ENCODE measurements at places on chromosomes 7 and 10.

GRCh38 chr10:62270020-62270419, 1.4 kb upstream of the RTKN2 start:
- no peak for DNase-seq

GRCh38 chr7:12653518-12653917, 33.9 kb upstream of the ARL4A start:
- no peak for DNase-seq

DNA sequence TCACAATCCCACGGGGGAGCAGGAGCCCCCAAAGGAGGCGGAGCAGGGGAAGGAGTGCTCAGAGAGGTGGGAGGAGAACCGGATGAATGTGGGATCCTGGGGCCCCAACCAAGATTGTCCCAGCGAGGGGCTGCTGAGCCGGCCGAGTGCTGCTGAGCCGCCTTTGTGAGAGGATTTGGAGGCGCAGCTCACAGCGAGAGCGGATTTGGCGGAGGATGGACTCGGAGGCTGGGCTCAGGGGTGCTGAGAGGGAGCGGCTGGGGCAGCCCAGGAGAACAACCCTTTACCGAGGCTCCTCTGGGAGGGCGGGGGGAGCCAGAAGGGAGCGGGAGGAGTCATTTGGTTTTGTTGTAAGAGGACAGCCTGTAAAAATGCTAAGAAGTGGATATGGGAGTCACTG, 23.0 kb downstream of the GHRHR start:
- DNase-seq = no peak

DNA sequence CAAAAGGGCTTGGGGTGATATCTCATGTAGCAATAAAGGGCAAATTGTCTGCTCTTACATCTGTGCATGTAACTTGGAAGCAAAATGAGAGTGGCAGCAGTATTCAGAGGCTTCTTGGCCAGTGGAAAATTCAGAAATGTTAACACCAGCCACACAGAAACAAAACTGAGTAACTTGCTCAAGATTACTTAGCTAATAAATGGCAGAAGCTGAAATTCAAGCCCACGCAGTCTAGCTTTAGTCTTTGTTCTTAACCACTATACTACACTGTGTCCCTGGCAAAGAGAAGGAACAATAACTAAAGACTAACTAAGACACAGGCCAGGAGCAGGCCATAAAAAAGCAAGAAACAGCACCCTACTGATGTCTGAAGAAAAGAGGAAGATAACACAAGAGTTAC, 185.9 kb upstream of the ASAH2 start:
- DNase-seq = no peak

- DNase-seq = no peak
Observed at GRCh38 chr10:6881987-6882386, 301.9 kb upstream of the PRKCQ start.

- DNase-seq = no peak
Observed at GRCh38 chr7:155856656-155857055, 44.4 kb upstream of the SHH start.

GRCh38 chr7:158973440-158973839, 117.1 kb downstream of the DYNC2I1 start:
- DNase-seq = peak; percentile 24

- DNase-seq = no peak
Observed at GRCh38 chr7:36809510-36809909, 85.2 kb upstream of the AOAH start.

DNA sequence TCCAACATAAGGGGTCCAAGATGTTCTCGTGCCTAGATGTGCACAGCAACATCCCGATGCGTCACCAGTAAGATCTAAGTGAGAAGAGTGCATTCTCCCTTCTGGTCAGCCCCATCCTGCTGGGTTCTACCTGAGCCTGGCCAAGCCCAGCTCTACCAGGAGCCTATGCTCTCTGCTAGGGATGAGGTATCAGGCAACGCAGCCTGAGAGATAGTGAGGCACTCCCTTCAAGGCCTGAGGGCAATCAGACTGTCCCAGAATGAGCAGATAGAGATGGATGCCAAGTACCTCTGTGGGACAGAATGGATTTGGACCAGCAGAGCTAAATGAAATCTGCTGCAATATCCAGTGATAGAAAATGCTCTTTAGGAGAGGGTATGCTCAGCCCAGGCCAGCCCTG, 26.7 kb downstream of the DDC start:
- no peak for DNase-seq

DNA sequence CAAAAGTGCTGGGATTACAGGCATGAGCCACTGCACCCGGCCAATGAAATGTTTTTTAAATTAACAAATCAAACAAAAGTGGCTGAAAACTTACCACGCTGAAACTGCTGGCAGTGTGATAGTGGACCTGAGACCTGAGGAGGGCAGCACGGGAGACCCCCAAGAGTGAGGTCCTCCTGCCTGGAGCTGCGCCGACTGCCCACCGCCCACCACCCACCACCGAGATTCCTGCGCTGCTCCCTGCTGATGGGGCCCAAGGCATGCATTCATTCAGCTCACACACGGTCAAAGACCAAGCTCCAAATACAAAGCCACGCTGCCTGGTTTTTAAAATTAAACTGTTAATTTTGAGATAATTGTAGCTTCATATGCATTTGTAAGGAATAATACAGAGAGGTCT, 16.4 kb upstream of the LARP4B start:
- DNase-seq = no peak

DNA sequence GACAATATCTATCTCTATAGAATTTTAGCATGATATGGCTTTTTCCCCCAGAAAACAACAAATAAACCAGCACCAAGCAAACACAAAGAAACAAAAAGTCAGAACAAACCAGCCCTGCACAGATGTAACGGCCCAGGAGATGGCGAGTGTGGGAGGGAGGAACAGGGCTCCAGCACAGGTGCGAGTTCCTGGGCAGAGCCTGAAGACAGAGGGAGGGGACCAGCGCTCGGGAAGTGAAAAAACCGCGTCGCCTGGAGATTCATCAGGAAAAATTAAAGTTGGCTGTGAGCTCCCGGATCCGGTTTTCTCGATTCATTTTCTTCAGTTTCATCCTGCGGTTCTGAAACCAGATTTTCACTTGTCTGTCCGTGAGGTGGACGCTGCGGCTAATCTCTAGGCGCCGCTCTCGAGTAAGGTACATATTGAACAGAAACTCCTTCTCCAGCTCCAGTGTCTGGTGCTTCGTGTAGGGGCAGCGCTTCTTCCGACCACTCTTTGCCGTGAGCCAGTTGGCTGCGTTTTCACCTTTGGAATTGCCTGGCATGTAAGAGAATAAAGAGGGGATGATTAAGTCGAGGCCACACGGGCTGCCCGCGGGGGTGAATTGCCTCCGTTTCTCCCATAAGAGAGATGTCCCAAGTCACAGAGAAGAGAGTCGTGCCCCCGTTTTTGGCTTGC, 2.3 kb downstream of the HOXA10 start:
- no peak for DNase-seq

DNA sequence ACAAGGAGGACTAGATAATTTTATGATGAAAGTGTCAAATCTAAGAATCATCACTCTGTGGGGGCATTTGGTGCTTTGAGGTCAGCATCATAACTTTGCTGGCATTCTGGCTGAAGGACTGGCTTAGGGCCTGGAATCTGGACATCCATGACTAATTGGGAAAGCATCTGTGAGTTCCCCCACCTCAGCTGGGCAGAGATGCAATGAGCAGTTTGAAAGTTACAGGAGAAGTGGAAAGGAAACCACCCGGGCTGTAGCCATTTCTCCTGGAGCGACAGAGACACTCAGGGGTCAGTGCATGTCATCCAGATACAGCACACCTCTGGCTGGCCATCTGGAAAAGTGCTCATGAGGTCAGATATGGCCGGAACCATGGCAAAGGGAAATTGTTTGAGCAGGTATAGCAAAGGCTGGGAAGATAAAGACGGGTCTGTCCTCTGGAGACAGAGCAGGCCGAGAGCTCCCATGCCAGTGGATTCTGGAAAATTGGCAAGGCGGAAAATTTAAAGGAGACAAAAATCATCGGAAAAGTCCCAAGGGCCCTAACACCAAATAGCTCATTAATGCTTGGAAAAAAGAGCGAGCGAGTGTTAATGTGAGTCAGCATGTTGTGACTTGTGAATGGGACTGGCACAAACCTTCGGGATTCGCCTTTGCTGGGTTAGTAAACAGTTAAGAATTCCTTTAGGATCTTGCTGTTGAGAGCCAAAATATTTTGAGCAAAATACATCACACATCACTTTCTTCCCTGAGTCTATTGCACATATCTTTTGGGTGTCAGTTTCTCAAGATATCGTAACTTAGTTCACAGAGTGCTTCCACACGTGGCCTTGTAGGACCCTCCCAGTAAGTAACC, 188.4 kb upstream of the AGK start:
- no peak for DNase-seq

DNA sequence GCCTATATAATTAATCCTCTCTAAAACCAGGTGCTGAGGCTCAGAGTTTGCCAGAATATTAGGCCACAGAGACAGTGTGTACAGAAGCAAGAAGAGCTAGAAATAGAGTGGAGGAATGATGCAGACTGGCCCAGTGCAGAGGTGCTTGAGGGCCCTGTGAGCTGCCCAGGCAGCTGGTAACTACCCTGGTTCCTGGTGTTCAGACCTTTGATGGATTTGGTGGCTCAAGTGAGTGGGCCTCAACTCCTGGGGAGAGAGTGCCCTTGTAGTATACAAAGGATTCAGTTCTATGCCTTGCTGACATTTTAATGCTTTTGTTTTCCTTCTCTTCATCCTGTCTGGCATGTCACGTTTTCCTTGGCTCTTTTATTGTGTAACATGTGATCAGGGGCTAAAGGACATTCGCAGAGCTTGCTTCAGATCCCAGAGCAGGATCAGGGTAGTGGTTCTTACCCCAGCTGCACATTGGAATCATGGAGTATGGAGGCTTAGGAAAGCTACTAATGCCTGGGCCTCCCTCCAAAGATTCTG, 20.0 kb downstream of the LRRC4 start:
- DNase-seq = no peak

DNA sequence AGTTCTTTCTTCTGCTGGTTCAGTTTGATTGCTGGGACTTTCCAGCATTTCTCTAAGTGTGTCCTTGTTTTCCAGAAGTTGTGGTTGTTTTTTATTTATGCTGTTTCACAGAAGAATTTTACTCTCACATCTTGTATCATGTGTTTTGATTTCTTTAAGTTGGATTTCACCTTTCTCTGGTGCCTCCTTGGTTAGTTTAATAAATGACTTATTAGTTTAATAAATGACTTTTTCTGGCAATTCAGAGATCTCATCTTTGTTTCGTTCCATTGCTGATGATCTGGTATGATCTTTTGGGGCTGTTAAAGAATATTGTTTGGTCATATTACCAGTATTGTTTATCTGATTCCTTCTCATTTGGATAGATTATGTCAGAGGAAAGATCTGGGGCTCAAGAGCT, 59.8 kb upstream of the CYP2C9 start:
- DNase-seq = no peak

DNA sequence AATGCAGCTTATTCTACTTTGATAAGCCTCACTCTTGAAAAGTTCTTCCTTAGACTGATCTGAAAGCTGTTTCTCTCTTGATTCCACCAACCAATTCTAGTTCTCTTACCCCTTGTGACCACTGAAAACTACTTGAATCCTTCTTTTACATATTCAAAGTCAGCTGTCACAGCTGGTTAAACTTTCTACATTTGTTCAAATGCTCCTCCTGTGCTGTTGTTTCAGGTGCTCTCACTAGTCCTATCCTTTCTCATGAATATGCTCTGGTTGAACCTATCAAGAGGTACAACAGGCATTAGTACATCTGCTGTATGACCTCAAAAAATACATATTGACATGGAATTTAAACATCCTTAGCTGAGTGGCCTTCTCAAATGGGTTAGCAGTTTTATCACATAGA, 91.5 kb downstream of the MYO3A start:
- no peak for DNase-seq

DNA sequence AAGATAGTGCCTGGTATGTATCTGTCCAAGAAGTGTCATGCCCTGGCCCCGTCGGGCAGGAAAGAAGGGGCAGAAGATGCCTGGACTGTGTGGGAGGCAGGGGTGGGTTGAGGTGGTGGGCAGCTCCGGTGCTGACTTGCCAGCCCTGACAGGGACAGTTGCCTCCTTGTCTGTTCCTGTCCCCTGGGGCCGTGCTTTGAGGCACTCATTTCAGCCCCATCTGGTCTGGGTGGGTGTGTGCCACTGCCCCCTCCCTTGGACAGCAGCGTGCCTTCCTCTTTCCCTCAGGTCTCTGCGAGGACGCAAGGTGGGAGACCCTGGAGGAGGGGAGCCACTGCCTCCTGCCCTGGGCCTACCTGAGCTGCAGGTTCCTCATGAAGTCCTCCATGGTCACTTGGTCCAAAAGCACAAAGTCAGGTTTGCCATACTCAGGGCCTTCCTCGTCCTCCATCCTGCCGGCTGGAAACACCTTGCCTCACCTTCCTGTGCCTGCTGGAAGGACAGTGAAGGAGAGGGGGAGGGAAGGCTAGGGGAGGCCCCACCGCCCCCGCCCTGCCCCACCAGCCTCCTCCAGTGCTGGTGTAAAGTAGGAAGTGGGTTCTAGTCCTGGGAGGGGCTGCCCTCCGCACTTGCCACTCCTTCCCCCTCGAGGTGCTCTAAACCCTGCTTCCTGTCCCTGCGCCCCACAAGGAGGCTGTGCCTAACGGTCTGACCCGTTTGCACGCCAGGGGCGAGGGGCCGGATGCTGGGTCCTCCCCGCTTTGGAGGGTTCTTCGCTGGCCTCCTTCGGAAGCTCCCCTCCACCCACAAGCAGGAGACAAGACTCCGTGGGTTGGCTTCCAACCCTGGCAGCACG, at the start of gene MYO1G:
Gene MYO1G (minus strand): TSS at position 505 of the 856 bp plus-strand sequence. CDS start 54 bp downstream, at position 451.
- DNase-seq = peak; percentile 62

GRCh38 chr10:116287906-116288501, 15.0 kb upstream of the GFRA1 start:
- DNase-seq = no peak

- DNase-seq = no peak
Observed at GRCh38 chr10:99562631-99563030, 29.9 kb downstream of the NKX2-3 start.

GRCh38 chr7:7965301-7965700, 3.3 kb upstream of the GLCCI1 start:
- DNase-seq = no peak

DNA sequence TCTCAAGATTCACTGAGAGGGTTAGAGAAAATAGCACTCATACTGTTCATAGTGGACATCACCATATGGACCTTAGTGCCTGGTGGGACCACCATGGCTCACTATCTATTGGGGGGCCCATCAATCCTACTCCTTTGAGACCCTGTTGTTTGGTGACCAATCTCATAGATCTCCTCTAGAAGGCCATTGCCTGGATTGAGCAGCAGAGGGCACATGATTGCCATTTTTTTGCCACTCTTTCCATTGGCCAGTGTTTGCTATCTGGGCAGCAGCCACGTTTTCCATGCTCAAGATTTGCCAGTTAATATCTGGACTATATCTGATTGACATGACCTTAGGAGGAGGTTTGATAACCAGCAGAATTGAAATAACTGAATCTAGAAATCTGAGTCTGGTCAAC, 244.5 kb downstream of the ITGB1 start:
- no peak for DNase-seq

- DNase-seq = no peak
Observed at GRCh38 chr7:155418941-155419755, 38.8 kb upstream of the EN2 start.

GRCh38 chr10:75493464-75493863, 62.0 kb downstream of the LRMDA start:
- no peak for DNase-seq

GRCh38 chr7:17660116-17660515, 280.2 kb downstream of the SNX13 start:
- no peak for DNase-seq
